Fibroblast of villous mesenchyme (primary cell): ENCODE measurements at places on chromosomes 3 and 15. TPM values are rescaled to one million over a fixed set of nuclear protein-coding genes. Genes with fewer than 3 reads are reported as not detected.

DNA sequence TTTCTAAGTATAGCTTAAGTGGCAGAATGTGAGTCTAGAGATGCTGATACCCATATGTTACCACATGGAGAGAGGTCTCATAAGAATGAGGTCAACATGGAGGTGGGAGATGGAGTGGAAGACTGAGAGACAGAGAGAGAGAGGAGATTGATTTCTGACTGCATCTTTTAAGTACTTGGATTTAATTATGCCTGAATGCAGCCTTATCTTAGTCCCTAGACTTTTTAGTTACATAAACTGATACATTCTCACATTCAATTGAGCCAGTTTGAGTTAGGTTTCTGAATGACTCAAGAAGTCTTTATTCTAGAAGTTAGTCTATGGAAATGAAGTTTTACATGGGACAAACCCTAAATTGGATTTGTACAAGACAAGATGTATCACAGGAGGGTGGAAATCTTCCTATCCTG lies 58.5 kb upstream of the TNFSF10 start:
- no peak for DNase-seq

GRCh38 chr3:43000387-43000786 lies 21.3 kb downstream of the GASK1A start:
- DNase-seq, result no peak

DNA sequence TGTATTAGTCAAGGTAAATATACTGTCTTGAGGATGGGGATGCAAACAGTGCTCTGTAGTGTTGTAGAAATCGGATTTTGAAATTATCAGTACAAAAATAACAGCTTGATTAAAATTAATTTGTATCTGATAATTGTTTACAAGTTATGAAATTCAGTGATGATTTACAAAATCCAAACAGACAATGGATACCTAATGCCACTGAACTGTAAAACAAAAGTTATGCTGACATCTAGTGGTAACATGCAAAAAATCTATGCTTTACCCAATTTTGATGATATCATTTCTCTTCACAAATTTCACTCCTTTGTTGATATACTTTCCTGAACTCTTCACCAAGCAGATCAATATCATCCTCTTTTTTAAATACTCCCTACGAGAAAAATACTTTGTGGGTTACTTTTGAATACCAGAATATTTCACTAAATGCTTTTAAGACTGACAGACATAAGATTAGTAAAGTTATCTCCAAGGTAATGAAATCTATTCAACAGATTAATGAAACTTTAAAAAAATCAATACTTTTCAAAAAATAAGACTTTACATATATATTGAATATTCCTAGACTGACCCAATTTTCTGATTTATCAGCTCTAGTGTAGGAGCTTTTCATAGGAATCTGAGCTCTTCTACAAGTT lies 36.0 kb downstream of the MNS1 start:
- DNase-seq, result peak; percentile 33

DNA sequence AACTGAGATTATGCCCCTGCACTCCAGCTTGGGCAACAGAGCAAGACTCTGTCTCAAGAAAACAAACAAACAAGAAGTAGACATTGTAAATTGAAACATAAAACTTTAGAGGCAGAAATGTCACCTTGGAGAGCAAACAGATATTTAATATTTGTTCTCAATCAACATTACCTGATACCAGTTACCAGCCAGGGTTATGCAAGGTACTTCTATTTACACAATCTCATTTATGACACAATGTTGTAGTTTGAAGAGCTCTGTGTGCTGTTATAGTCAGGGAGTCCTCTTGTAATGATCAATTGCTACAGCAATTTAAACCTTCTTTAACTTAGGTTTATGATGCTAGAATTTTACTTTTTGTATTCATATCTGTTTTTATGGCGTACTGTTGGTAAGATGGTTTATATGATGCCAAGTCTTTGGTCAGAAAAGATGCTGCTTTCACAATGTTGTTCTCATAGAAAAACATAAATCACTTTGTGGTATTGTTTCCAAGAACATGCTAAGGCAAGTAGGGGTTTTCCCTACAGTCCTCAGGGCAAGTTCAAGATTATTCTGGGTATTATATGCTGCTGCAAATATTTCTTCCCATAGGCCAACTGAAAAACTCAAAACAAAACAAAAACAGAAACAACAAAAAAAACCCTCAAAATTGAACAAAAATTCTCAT lies 173.5 kb downstream of the TNIK start:
- peak; percentile 76 for DNase-seq

DNA sequence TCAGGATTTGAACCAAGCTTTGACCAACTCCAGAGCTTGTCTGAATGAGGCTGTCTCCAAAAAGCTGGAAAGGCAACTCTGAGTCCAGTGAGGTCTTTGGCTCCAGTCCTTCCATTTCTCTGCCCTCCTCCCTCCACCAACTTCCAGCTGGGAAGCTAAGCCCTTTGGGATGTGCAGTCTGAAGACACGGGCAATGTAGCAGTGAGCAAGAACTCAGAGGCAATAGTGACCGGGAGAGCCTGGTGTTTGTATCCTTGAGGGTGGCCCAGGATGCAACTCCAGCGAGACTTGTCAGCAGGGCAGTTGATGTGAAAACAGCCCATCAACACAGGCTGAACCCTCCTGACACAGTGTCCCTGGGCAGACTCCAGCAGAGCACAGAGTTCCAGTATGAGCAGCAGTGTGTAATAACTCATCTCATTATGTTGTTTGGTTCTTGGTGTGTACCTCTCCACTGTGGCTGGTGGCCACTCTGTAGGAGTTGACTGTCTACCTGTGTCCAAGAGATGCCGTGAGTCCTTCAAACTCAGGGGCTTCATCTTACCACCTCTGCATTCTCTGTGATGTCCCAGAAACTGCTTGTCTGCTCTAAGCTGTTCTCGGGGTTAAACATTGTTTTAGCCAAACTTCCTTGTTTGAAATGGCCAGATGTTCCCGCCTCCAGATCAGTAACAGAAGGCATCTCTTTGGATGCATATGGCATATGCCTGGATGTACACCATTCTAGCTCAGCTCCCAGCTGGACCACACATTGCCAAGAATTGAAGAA lies 6.6 kb downstream of the CDCP1 start:
- peak; percentile 55 for DNase-seq

DNA sequence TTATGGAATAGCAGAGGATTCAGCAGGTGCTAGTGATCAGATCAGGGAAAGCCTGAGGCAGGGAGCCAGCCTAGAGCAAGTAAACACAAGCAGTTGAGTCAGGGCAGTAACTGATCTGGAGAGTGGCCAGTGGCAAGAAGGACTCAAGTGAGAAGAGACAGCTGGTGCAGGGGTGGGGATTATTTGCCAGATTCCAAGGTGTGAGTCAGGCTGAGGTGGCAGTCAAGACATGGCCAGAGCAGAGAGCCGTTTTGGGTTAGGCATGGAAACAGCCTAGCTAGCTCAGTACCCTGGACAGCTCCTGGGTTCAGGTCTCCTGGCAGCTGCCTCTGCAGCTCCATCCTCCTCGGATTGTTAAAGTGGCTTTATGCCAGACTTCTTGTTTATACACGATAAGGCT lies 281.9 kb upstream of the ONECUT1 start:
- no peak for DNase-seq

GRCh38 chr15:70299931-70300869 lies 202.5 kb upstream of the TLE3 start:
- no peak for DNase-seq

DNA sequence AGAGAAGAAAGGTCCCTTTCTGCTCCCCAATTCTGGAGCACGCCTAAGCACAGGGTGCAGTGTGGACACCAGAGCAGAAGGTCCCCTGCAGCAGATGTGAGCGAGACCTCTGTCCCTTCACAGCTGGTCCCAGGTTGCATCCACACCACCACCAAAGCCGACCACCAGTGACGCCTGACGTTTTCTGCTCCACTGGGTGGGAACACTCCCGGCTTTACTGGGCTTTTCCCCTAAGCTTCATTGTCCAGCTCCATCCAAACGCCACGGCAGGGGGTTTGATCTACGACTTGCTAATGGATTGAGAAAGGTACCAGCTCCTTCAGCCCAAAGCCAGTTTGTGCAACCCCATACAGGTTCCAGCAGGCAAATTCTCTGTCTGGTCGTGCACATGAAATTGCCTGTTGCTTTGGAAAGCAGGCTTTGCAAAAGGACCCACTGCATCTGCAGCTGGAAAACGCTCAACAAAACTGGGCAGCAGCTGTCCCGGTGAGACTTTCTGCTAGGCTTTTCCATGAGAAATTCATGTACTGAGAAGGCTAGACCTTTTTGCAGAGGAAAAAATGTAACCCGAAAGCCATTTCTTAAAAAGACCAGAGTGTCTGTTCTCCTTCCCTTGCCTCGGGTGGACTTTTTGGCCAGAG lies 31.1 kb downstream of the ADAMTS17 start:
- DNase-seq, result no peak

GRCh38 chr15:27359586-27359985 lies 388.6 kb downstream of the GABRG3 start:
- no peak for DNase-seq

GRCh38 chr15:80325206-80325605 lies 73.2 kb upstream of the CTXND1 start:
- peak; percentile 34 for DNase-seq

- no peak for DNase-seq
Observed at GRCh38 chr3:32584660-32585059, 14.0 kb upstream of the DYNC1LI1 start.

- DNase-seq, result no peak
Observed at GRCh38 chr3:192866804-192867203, 50.9 kb downstream of the MB21D2 start.

DNA sequence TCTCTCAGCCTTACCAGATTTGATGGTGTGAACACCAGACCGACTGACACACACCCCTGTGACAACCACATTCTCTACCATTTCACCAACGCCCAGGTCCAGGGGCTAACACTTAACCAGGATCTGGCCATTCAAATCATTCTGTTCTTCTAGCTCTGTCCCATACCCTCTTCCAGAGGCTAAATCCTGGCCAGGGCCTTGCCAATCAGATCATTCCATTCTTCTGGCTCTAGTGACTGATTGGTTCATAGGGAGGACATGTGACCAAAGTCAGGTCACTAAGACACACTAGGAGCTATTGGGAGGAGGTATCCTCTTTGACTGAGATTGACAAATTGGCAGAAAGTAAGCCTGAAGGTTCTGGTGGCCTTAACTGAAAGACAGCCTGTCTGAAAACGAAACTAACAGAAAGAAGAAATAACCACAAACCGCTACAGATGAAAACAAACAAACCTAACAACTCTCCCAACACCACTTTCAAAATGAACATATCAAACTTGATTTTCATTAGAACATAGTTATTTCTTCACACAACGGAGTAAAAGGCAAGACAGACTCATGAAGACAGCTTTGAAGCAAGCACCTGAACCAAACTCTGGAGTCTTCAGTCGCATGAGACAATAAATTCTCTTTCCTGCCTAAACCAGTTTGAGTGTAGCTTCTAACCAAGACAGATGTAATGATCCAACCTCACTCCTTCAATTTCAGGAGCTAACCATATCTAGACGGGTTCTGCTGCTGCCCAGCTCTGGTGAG lies 68.5 kb downstream of the TRANK1 start:
- DNase-seq, result no peak

GRCh38 chr15:34332553-34333120 lies 4.9 kb downstream of the SLC12A6 start:
- DNase-seq, result no peak

DNA sequence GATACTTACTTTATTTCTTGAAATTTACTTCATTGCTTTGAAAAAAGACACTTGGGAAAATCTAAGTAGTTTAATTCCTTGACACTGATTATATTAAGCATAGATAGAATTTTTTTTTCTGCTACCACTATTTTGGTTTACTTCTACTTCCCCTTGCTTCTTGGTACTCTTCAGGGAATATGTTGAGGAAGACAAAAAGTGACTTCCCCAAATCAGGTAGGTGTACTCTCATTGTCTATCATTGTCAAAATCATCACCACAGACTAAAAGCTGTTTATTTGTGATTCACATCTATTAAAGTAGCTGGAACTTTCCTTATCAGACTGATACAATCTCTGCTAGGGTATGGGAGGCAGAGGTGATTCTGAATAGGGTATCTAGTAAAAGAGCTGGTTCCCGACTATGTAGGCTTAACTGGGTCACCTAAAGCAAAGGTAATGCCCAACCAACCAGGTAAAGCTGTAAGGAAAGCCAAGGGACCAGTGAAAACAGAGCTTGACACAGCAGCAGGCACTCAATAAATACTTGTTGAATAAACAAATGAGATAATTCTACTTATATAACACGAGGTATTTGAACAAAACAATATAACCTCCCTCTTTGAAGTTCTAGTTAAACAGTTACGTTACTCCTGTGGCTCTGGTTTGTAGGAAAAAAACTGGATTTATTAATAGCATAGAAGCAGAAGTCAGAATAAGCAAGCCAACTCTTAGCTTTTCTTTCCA lies 346.9 kb downstream of the PLCL2 start:
- no peak for DNase-seq

DNA sequence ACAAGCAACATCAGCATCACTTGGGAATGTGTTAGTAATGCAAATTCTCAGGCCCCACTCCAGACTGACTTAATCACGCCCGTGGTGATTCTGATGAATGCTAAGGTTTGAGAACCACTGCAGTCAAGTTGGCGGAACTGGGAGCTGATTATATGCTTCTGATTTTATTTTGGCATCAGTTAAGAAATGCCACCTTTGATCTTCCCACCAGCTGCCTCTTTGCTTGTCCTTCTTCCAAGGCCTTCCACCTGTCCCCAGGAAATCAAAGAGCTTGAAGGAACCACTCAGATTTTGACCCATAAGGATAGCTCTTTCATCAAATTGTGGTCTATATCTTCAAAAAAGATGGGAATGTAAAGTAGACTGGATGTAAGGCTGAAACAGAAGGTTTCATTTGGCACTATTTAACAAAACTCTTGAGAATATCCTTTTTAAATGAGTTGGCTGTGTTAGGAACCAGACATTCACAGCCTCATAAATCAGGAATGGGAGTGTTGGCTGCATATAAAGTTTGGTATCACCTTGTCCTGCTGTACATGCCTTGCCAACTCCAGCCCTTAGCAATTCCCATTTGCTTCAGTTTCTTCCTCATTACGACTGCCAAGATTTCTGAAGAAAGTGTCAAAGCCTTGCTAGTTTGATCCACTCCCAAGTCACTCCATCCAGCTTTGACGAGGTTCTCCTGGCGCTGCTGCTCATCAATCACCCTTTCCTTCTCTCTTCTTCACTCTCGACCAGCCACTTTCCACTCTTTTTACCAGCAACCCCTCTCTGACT lies 125.8 kb upstream of the NPHP3 start:
- DNase-seq, result no peak

- no peak for DNase-seq
Observed at GRCh38 chr3:122612696-122613095, 35.2 kb downstream of the PARP15 start.

GRCh38 chr15:85404918-85405866 lies 24.8 kb downstream of the AKAP13 start:
- peak; percentile 45 for DNase-seq

GRCh38 chr15:84818261-84819131 lies 1.3 kb downstream of the ALPK3 start:
- DNase-seq, result peak; percentile 34

GRCh38 chr3:182148360-182148759 lies 436.6 kb downstream of the SOX2 start:
- DNase-seq, result no peak

GRCh38 chr3:120163816-120164215 lies 69.6 kb upstream of the GSK3B start:
- DNase-seq, result peak; percentile 60

Gene PEX5L
- under 0.01 TPM in 2 replicates for total RNA-seq

Gene FOXL2
- total RNA-seq, result 49.7 and 52.8 TPM in 2 replicates

Gene ISLR2
- 0.32 TPM in 1 of 2 replicates, not detected in the other for total RNA-seq

Gene HESX1
- not detected in 2 replicates for total RNA-seq

Gene ARPIN
- 10.8 and 16.1 TPM in 2 replicates for total RNA-seq

Gene C3orf49
- total RNA-seq, result not detected in 2 replicates

Gene LYSMD4
- 7.7 and 7.8 TPM in 2 replicates for total RNA-seq

Gene SLC12A1
- not detected in 2 replicates for total RNA-seq

Gene RTP4
- total RNA-seq, result 2.6 and 3.9 TPM in 2 replicates

Gene WNT5A
- 1,105 and 1,763 TPM in 2 replicates for total RNA-seq

Gene TMC3
- not detected in 2 replicates for total RNA-seq

Gene GPR62
- under 0.01 TPM in 1 of 2 replicates, not detected in the other for total RNA-seq

Gene SHC4
- 2.3 and 3.5 TPM in 2 replicates for total RNA-seq

Gene THAP10
- total RNA-seq, result 1.9 and 2.6 TPM in 2 replicates
